ENCODE measurements at places on chromosomes 3 and 15. TPM values are rescaled to one million over a fixed set of nuclear protein-coding genes. Genes with fewer than 3 reads are reported as not detected.

- DNase-seq = no peak
Observed at GRCh38 chr3:46566040-46566641, at the start of gene LRRC2. Gene LRRC2 (minus strand): TSS chr3:46566302. CDS start chr3:46551591, 14,711 bp downstream.

GRCh38 chr3:31213869-31214486, 318.7 kb upstream of the STT3B start:
- no peak for DNase-seq

DNA sequence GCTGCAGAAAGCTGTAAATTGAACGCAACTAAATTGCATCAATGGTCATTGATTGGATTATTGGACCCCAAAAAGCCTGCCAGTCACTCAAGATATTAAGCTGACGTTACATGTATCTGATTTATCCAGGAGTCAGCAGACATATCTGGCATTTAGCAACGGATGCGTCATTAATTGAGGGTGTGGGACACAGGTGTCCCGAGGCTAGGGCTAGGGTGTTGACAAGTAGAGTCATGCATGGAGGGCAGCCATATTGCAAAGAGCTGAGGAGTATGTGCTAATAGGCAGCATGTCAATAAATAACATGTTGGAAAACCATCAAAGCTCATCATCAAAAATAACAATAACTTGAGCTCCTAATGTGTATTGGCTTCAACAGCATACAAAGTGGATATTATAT, 234.5 kb upstream of the GOLGA6L4 start:
- DNase-seq = no peak

DNA sequence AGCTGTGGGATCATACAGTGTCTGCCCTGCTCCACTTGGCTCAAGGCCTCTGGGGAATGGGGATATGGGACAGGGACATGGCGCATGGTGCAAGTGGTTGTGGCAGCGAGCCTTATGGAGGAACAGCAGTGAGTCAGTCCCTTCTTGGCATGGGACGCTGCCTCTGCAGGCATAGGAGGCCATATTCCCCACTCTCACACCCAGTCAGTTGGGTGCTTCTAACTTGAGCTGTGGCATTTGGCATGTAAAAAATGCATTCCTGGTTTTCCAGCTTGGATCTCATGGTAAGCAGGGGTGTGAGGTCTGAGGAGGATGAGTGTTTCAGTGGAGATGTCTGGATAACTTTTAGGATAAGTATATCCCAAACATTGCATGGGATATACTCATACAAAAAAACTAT, 31.6 kb upstream of the UBE2Q2 start:
- DNase-seq = no peak

GRCh38 chr15:41205315-41205714, 25.2 kb downstream of the EXD1 start:
- peak; percentile 8 for DNase-seq

- DNase-seq = peak; percentile 67
Observed at GRCh38 chr15:40054855-40055575, 16.0 kb upstream of the SRP14 start.

The DNAH1 gene
- total RNA-seq = 1.0 TPM

DNA sequence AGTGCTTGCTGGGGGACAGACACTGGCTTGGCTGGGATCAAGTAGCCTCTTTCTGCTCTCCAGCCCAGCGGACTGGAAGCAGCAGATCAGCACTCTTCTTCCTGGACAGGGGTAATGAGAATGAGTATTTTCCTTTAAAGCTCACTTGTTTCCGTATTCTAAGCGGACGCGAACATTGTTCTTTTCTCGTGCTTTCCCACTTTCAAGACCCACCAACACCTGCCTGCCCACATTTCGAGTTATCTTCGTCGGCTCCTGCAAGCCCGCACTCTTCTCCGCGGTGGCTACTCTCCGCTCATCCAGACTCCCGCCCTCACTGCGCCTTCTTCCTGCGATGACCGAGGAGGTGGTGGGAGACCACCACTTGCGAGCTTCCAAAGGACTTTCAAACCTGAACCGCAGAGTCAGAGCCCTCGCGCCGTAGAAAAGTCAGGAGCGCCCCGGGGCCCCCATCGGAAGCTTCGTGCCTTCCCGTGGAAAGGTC, 1.6 kb upstream of the PPM1L start:
- DNase-seq = peak; percentile 49

DNA sequence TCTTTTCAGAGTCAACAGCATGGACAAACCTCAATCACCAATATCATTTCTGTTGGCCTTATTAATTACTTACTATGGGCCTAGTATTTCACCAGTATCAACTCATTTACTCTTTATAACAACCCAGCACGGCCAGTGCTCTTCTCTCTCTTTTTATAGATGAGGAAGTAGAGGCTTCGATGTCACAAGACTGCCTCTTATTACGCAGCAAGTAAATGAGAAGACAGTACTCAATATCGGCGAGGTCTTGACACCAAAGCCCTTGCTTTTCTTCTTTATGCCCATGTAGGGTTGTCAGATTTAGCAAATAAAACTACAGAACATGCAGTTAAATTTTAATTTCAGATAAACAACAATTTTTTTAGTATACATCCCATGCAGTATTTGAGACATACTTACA, 99.0 kb upstream of the KCNMB2 start:
- no peak for DNase-seq

The ZNF80 gene
- total RNA-seq = not detected

DNA sequence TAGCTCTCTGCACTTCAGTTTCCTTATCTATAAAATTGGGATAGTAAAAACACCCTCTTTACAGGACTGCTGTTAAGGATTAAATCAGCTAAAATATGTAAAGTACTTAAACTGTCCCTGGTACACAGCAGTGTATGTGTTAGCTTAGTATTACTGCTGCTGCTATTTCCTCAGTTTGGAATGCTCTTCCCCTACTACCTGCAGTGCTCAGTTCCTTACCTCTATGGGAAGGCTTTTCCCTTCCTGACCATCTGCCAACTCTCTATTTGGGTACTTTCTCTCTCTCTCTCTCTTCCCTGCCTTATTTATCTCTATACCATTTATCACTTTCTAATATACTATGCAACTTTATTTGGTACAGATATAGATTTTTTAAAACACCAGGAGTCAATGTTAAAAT, 26.5 kb downstream of the KPNA4 start:
- no peak for DNase-seq

DNA sequence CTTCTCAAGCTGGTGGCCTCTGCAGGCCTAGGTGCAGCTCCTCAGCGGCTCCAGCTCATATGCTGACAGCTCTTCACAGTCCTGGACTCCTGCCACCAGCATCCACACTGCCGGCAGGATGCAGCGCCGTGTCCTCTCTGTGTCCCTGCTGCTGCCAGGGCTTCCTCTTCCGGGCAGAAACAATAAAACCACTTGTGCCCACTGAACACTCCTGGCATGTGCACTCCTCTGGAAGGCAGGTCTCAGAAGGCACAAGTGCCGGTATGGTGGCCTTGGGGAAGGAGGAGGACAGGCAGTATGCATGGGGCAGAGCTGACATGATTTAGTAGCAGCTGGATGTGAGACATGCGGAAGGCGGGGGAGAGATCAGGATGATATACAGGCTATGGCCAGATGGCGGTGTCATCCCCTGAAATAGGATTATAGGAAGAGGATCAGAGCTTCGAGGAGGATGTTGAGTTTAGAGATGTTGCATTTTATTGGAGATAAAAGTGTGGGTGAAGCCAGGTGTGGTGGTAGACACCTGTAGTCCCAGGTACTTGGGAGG, 7.5 kb upstream of the MAN2A2 start:
- DNase-seq = no peak

GRCh38 chr15:96560246-96560895, 229.9 kb downstream of the NR2F2 start:
- no peak for DNase-seq

GRCh38 chr3:58124387-58124786, 86.4 kb downstream of the DNASE1L3 start:
- DNase-seq = no peak

DNA sequence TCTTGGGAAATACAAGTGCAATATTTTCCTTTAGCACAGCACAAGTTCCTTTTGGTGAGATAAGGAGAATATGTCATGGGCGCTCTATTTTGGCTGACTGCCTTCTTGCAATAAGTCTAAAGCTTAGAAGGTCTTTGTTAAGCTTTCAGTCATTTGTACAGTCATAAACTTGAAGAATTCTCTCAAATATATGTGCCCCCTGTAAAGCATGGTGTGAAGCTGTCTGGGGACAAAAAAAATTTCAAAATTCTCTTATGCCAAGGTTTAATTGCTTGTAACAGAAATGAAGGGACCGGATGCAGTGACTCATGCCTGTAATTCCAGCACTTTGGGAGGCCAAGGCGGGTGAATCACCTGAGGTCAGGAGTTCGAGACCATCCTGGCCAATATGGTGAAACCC, 21.7 kb upstream of the ARID3B start:
- no peak for DNase-seq

- no peak for DNase-seq
Observed at GRCh38 chr3:36965440-36965839, 20.6 kb upstream of the TRANK1 start.

The CAV3 gene
- not detected for total RNA-seq

- no peak for DNase-seq
Observed at GRCh38 chr3:23804441-23805209, 1.1 kb upstream of the UBE2E1 start.

The ACTC1 gene
- not detected for total RNA-seq

GRCh38 chr3:139129892-139130291, 85.2 kb upstream of the PRR23C start:
- DNase-seq = no peak

DNA sequence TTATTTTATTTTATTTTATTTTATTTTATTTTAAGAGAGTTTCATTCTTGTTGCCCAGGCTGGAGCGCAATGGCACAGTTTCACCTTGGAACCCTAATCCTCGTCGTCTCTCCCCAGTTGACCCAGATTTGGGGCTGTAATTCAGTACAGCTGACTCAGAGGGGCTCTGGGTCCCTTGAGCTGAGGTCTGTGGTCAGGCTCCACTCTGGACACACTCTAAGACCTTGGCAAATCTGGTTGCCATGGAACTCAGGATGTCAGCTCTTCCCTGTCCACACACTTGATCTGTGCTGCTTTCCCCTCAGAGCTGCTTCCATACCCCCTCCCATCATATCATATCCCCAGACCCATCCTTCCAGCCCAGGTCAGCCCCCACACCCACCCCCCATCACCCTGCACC, 675 bp upstream of the CYP11A1 start:
- DNase-seq = no peak

The CHL1 gene
- total RNA-seq = 2.0 TPM

DNA sequence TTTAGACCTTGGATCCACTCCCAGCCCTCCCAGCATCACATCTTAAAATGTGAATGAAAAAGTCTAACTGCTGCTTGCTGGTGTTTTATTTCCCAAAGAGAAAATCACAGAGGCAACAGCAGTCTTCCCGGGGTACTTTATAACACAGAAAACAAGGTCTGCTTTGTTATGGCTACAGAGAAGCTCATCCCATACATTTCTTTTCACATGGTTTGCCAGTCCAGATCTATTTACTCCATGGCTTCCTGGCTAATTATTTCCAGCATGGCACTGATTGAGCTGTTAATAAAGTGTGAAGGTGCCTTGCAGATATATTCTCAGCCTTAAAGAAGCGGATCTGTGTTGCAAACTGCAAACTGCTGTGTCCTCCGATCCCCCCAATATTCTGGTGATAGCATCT, 466.1 kb upstream of the CFAP20DC start:
- DNase-seq = no peak

The MOBP gene
- not detected for total RNA-seq

DNA sequence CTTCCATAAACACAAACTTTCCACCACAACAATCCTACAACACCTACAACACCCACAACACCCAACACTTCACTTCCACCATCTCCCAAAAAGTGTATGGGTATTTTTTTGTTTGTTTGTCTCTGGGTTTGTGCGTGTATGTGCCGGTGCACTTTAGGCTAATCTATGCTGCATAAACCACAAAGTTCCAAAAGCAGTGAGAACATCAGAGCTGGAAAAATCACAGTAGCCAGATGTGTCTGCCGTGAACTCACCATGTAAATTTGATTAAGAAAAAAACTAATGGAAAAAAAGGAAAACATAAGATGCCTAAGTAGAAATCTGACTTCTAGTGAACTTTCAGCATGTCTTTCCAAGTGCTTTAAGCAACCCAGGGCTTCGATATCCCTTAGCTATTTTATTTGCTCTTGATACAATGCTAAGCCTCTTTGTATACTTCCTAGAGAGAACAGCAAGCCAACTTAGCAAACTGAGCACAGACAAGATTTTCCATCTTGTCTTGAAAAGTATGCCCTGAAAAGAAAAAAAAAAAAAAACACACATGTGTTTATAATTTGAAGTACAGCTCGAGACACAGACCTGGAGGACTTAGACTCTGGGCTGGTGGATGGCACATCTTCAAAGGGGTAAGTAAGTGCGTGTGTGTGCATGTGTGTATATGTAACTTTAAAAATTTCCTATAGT, 91.4 kb downstream of the WWTR1 start:
- no peak for DNase-seq

DNA sequence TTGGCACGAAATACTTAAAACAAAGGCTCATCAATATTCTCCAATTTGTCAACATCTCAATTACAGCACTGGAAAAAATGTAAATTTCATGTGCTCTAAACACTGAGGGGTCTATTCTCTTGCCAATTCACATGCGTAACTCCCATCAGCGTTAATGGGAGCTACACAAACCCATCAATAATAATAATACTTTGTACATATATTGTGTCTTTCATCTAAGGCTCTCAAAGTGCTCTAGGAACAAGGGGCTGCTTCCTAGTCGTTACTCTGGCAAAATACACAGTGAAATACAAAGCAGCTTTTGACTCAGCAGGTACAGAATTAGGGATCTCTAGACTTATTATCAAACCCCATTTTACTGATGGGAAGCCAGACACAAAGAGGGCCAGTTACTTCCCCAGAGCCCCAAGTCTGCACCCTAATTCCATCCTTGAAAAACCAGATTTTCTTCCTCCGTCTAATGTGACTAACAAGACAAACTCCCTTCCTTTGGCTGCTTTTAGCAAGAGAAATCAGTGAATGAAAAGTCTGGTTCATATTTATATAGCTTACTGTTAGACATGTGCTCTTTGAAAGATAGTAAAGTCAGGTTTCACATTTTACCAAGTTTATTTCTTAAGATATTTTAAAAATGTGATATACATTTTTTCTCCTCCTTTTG, 20.0 kb downstream of the MEIS2 start:
- DNase-seq = no peak

GRCh38 chr3:52262447-52262846, 16.0 kb downstream of the WDR82 start:
- no peak for DNase-seq

DNA sequence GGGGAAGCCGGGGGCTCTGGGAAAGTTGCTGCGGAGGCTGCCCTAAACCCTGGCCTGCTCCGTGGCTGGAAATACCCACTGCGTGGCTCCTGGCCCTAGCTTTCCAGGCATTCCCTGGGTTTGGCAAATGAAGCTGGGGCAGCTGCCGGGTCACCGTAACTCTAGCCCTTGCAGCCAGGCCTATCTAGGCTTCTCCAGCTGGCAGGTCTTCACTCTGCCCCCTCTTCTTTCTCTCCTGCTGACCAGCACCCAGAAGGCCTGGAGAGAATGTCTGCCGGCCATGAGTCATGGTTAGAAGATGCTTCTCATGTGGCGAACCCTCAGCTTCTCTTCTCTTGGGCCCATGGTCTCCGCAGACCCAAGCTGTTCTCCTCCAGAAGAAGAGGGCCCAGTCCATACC, 5.6 kb upstream of the DLL4 start:
- no peak for DNase-seq

The CCDC39 gene
- not detected for total RNA-seq

All from Caki2 (cell line).